ENCODE measurements at places on chromosomes 11 and 22.
A peak's percentile ranks its signal among the peaks of the same experiment; 100 is the strongest.

- peak; percentile 61 for DNase-seq
These were observed 12.4 kb upstream of the MAPK11 start for GRCh38 chr22:50282361-50283155.

DNA sequence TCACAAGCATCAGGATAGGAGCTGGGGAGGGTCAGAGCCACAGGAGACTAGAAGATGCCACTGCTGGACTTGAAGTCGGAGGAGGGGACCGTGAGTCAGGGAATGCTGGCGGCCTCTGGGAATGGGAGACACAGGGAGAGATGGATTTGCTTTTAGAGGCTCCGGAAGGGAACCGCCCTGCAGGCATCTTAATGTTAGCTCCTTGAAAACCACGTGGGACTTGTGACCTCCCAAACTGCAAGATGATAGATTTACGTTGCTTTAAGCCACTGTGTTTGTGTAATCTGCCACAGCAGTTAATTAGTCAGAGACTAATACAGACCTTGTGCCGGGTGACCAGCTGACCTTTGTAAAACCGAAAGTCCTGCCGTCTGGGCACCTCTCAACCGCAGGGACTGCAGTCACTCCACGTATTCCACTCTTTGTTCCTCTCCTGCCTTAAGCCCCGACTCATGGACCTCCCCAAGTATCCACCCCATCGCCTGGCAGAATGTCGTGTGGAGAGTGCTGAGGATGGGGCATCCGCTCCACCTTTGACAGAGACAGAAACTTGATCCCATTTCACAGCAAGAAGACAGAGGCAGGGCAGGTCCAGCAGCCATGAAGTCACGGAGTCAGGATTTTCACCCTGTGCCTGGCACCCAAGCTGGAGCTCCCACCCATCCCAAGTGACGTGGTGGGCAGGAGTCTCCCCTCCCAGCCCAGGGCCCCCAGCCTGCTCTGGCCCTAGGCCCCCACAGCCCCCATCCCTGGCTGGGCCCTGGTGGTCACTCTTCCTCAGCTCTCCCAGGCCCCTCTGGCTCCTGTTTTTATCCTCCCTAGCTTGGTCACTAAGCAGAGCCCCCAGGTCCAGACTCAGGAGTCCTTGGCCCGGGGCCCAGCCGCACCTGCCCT, 19.4 kb upstream of the CTSD start:
- DNase-seq = peak; percentile 25

DNA sequence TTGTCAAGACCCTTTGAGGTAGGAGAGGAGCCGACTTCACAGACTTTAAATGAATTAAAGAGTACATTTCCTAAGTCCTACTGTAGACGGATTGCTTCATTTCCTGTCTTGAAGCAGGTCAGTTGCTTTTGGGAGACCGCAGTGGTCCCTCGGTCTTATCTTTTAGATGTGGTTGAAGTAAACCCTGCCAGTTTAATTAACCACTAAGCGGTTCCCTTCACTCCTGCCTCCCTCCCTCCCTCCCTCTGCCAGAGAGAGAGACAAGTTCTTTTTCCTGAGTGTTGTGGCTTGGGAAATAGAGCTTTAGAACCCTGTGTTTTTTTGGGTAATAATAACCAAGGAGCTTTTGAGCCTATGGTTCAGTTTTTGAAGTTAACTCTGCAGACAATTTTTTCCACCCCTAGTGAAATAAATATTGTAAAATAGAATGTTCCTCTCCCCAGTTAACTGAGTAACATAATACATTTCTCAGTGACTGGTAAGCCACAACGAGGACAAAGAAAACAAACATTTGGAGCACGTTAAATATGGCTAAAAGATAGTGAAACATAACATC, 147.5 kb downstream of the LDLRAD3 start:
- DNase-seq = no peak

DNA sequence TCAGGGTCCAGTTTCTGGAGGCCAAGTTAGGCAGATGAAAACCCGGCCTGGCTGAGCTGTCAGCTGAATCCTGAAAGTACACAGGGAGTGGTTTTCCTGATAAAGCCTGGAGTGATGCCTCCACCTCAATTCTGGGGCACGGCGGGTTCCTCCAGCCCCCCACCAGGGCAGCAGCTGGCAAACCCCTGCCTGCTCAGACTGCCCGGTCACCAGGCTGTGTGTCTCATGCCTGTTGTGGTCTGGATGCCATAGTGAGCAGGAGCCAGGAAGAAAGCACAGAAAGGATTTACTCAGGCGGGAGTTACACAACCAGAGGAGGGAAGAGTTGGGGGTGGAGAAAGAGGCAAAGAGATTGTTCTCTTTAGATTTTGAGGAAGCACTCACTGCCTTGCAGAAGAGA, 119.9 kb upstream of the RASSF10 start:
- DNase-seq = no peak

GRCh38 chr11:103529181-103529684, 420.0 kb downstream of the DYNC2H1 start:
- peak; percentile 47 for DNase-seq

GRCh38 chr11:5631969-5632635, 7.3 kb downstream of the TRIM34 start:
- no peak for DNase-seq

- peak; percentile 1 for DNase-seq
These were observed 997 bp upstream of the CDHR5 start for GRCh38 chr11:625636-626268.

- DNase-seq = peak; percentile 47
These were observed 1.6 kb upstream of the FGF19 start for GRCh38 chr11:69705351-69705811.

DNA sequence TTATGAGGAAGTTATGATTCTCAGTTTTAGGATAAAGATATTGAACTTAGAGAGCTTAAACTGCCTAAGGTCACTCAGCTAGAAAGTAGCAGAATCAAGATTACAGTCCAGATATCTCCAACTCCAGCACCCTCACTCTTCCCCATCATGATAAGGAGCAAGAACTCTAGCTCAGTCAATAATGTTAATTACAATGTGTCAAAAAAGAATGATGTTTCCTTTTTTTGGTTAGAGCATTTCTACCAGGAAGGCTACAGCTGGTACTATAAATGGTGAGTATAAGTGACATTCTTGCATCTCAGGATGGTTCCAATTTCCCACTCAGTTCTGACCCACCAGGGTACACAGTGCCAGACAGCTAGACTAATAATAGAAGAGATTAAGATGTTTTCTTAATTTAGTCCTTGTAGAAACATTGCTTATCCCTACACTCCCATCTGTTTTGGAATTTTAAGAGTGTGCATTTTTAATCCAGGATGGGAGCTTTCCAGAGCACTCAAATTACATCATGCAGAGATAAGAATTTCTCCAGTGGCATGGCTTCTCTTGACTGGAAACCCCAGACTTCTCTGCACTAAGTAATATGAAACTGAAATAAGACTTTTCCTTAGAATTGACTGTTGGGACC, 21.6 kb upstream of the BBOX1 start:
- no peak for DNase-seq

- DNase-seq = peak; percentile 10
These were observed 25.6 kb downstream of the ANKRD42 start for GRCh38 chr11:83219095-83219494.

- DNase-seq = peak; percentile 76
These were observed 2.3 kb upstream of the RAD9A start for GRCh38 chr11:67389477-67389876.

DNA sequence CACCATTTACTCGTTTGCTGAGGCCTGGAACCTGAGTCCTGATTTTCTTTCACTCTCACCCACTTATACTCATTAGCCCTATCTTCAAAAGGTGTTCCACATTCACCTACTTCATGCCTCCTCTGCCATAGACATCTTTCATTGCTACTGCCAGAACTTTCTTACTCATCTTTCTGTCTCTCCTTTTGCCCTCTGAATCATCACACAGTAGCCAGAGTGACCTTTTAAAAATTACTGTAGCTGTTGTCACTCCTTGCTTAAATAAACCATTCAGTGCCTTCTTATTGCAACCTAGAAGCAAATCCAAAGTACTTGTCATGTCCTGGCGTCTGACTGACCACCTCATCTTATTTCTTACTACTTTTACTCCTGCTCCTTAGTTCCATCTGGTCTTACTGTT, 38.2 kb downstream of the ATXN10 start:
- DNase-seq = no peak

DNA sequence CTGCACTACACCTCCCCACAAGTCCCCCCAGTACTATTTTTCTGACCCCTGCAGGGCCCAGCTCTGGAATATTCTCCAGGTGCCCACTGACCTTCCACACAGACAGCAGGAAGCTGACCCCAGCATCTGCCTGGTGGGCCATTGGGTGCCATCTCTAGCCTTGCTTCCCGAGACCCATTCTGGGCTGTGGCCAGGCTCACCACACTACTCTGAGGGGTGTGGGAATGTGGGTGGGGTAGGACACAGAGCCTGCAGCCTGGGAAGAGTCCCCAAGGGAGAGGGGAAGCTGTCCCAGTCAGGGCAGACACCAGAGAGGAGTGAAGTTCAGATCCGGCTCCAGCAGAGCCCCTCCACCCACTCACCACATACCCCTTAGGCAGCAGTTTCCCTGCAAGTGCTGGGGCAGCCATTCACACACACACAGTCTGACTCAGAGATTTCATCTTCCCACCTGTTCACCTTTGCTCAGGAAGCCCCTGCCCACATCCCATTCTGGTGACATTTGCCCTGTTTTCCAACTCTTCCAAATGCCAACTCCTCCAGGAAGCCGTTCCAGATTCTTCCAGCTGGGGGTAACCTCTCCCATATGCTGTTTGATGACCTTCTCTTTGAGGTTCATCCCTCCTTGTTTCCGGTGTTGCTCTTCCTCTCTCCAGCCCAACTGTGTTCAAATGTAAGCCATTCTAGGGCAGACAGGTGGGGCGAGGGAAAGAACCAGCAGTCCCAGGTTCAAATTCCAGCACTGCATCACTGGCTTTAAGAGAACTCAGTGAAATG, 1.9 kb downstream of the SLCO2B1 start:
- DNase-seq = no peak

DNA sequence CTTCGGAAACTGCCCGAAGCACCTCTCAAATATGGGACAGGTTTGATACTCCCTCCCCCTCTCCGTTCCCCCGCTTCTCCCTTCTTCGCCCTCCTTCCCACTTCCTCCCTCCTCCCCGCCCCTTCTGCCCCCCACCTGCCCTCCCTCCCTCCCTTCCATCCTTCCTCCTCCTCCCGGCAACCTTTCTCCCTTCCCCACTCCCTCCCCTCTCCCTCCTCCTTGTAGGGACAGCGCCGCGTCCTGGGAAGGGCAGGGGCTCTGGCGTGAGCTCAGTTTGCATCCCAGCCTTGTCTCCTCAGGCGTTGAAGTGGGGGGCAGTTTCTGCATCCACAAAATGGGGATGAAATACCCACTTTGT, 6.1 kb upstream of the NFAM1 start:
- no peak for DNase-seq

- peak; percentile 41 for DNase-seq
These were observed 54.1 kb upstream of the UBASH3B start for GRCh38 chr11:122601141-122602125.

GRCh38 chr22:50530877-50531545, 1.2 kb upstream of the TYMP start:
- peak; percentile 79 for DNase-seq

- DNase-seq = no peak
These were observed 98.3 kb upstream of the TP53AIP1 start for GRCh38 chr11:129040934-129041333.

- no peak for DNase-seq
These were observed 109.4 kb upstream of the ANO1 start for GRCh38 chr11:69968396-69969347.

- no peak for DNase-seq
These were observed 81.1 kb upstream of the SHANK2 start for GRCh38 chr11:71333473-71333872.

- no peak for DNase-seq
These were observed 36.3 kb upstream of the PPARA start for GRCh38 chr22:46113910-46114517.

- no peak for DNase-seq
These were observed 112.2 kb upstream of the B3GAT1 start for GRCh38 chr11:134524201-134524600.

DNA sequence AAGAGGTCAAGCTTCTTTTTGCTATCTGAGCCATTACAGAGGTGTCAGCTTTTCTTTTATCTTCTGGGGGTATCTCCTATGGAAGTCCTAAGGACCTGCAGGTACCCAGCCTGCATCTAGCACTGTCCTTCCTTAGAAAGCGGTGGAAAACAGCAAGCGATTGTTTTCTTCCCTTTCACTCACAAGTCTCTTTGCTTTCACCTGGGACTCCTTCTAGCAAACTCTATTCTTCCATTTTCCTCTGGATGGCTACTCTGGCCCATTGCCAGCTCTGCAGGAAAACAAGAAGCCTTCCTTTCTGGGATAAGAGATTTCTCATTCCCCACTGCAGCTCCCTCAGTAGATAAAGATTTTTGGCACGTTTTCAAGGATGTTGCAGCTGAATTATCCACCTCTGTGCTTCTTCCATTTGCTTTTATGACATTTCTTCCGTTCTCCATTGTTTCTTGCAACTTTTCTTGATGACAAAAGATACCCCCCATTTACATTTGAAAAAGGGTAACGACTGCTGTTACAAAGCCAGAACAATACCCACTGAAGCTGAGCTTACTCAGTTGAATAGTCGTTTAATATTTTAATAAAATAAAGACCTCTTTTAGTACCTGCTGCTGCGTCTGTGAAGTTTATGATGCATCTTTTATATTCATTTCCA, 40.2 kb upstream of the BDNF start:
- DNase-seq = peak; percentile 4

GRCh38 chr11:32069361-32070058, 21.4 kb upstream of the RCN1 start:
- no peak for DNase-seq

GRCh38 chr11:116862185-116862584, 24.8 kb upstream of the APOA1 start:
- DNase-seq = no peak

DNA sequence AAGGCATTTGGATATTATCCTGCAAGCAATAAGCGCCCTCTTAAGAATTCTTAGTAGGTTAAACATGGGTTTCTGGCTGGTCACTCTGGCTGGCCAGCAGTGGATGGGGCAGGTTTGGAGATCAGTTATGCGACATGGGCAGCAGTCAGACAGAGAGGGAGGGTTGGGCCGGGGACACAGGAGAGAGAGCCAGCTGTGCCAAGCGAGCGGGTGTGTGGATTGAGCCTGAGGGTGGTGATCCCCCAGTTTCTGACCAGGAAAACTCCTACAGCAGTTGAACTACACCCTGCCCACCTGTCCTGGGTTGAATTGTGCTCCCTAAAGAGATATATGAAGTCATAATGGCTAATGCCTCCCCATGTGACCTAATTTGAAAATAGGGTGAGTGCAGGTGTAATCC, 671.2 kb downstream of the TBC1D22A start:
- DNase-seq = no peak

DNA sequence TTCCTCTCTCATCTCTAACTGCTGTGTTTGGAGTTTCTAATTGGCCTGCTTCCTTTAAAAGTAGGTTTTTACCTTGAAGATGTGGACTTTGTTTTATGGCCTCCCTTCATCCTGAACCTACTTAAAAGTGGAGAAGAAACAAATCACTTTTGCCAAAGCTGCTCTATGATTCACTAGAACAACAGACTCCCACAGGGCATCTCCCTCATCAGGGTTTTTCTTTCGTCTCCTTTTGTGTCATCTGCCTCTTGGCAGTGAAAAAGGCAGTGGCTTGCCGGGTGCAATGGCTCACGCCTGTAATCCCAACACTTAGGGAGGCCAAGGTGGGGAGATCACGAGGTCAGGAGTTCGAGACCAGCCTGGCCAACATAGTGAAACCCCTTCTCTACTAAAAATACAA, 186.6 kb upstream of the MTNR1B start:
- DNase-seq = no peak
